Airway epithelial cell (primary cell): ENCODE measurements at places on chromosomes 1 and 21. TPM values are rescaled to one million over a fixed set of nuclear protein-coding genes. Genes with fewer than 3 reads are reported as not detected.

The CAMK1G gene
- total RNA-seq: not detected in 2 replicates

The HTR6 gene
- total RNA-seq: not detected in 2 replicates

The FCRL1 gene
- not detected in 2 replicates for total RNA-seq

The CELA2B gene
- total RNA-seq: not detected in 2 replicates

The ESRRG gene
- total RNA-seq: not detected in 2 replicates

The TRIM46 gene
- 1.8 and 3.0 TPM in 2 replicates for total RNA-seq

The C1orf105 gene
- total RNA-seq: not detected in 2 replicates

The EPS15 gene
- 18.1 and 23.7 TPM in 2 replicates for total RNA-seq

The CD5L gene
- not detected in 2 replicates for total RNA-seq

The YIPF1 gene
- total RNA-seq: 20.9 and 22.1 TPM in 2 replicates

The FCGR3A gene
- not detected in 2 replicates for total RNA-seq

The LAD1 gene
- 244 and 293 TPM in 2 replicates for total RNA-seq

The HSPB7 gene
- total RNA-seq: not detected in 2 replicates

The KCNK2 gene
- not detected in 2 replicates for total RNA-seq

The YBX1 gene
- 693 and 948 TPM in 2 replicates for total RNA-seq

The RGS16 gene
- 0.74 and 1.2 TPM in 2 replicates for total RNA-seq

The MTOR gene
- total RNA-seq: 25.2 and 31.5 TPM in 2 replicates

The GBP1 gene
- total RNA-seq: 5.1 and 9.0 TPM in 2 replicates

The OR4F29 gene
- total RNA-seq: not detected in 2 replicates

The ERICH3 gene
- 0.07 TPM in 1 of 2 replicates, not detected in the other for total RNA-seq

The MMEL1 gene
- not detected in 2 replicates for total RNA-seq

The KRTAP11-1 gene
- not detected in 2 replicates for total RNA-seq

The OR2AJ1 gene
- total RNA-seq: not detected in 2 replicates

The GSTM5 gene
- not detected in 2 replicates for total RNA-seq

The EPHB2 gene
- total RNA-seq: 31.2 and 47.8 TPM in 2 replicates

The LAMB3 gene
- total RNA-seq: 652 and 749 TPM in 2 replicates

The TADA1 gene
- total RNA-seq: 9.8 and 9.9 TPM in 2 replicates

The SEC16B gene
- 0.42 and 2.0 TPM in 2 replicates for total RNA-seq

The SMPDL3B gene
- total RNA-seq: 3.7 and 4.4 TPM in 2 replicates

The FAM131C gene
- 2.0 and 3.5 TPM in 2 replicates for total RNA-seq

The PLA2G2C gene
- total RNA-seq: not detected in 2 replicates

The NBPF20 gene
- total RNA-seq: 1.3 and 2.1 TPM in 2 replicates

The MYOG gene
- not detected in 2 replicates for total RNA-seq

The THEM4 gene
- total RNA-seq: 9.1 and 14.0 TPM in 2 replicates

The TMEM79 gene
- total RNA-seq: 37.5 and 38.2 TPM in 2 replicates

The HES5 gene
- 17.2 and 17.8 TPM in 2 replicates for total RNA-seq

The CD55 gene
- total RNA-seq: 23.3 and 30.3 TPM in 2 replicates

The C1QC gene
- not detected in 2 replicates for total RNA-seq

The LCE2B gene
- total RNA-seq: not detected in 2 replicates

The BSND gene
- total RNA-seq: not detected in 2 replicates

The OR2L3 gene
- total RNA-seq: not detected in 2 replicates

The RGS7 gene
- not detected in 2 replicates for total RNA-seq

The SYCP1 gene
- total RNA-seq: not detected in 2 replicates

The NUP210L gene
- total RNA-seq: not detected in 2 replicates

The AMY2B gene
- total RNA-seq: 0.37 and 1.5 TPM in 2 replicates

The SSBP3 gene
- 4.7 and 12.4 TPM in 2 replicates for total RNA-seq

The JTB gene
- 191 and 223 TPM in 2 replicates for total RNA-seq

The MRPS15 gene
- total RNA-seq: 94.2 and 192 TPM in 2 replicates

The GUCA2B gene
- total RNA-seq: not detected in 2 replicates
